ENCODE measurements at places on chromosomes 3 and 15.

GRCh38 chr15:91268510-91268909 lies 168.5 kb downstream of the SV2B start:
- DNase-seq = no peak

DNA sequence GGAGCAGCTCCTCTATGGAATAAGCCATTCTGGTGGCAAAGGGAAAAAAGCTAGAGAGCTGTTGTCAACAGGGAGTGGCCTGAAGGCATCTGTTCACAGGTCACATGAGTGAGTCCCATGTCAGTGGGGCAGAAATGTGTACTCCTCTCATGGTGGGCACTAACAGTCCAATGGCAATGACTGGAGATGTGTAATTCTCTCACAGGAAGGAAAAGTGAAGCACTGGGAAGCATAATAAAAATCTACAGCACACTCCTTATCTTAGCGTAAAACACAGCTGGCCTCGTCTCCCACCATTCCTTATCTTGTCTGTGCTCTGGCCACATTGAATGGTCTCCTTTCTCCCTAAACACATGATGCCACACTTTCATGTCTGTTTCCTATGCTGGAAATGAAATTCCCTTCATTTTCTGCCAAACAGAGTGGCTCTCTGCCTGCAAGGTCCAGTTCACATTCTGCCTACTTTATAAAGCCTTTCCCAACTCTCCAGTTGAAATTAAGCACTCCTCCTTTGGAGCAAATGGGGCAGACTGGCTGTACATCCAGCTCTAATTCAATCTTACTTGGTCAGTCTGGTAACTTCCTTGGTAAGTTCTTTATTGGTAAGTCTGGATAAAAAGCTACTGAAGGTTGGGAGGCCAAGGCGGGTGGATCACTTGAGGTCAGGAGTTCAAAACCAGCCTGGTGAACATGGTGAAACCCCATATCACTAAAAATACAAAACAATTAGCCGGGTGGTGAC lies 139.8 kb downstream of the RPL22L1 start:
- DNase-seq = peak; percentile 70

DNA sequence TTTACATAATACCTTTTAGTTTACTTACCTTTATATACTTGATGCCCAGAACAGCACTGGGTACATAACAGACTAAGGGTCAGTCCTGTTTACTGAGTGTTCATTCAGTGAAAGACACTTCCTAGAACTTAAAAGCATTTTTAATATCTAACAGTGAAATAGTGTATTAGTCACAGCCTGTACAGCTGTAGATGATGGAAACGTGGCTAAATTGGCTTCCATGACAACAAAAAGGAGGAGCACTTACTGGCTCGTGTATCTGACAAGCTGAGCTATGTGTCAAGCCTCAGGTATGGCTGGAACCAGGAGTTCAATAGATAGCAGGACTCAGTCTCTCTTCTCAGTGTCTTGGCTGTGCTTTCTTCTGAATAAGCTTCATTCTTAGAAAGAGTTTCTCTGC lies 40.2 kb downstream of the CMTM8 start:
- DNase-seq = no peak

- DNase-seq = no peak
Observed at GRCh38 chr3:72488738-72489035, 359.6 kb downstream of the SHQ1 start.

DNA sequence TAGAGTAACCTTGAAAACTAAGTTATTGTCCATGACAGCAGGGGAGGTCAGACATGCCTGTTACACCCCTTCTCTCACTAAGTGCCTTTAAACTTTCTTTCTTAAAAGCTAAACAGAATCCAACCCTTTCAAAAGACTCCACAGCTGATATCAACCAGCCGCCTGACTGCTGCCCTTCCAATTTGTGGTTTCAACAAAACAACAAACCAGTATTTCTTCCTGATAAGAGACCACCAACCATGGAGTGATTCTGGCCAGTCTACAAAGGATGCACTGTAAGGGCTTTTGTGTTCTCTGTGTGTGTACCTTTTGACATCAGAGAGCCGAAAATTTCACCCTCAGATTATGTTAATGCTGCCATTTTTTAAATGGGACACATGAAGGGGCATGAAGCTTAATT lies 1204.2 kb downstream of the ROBO2 start:
- no peak for DNase-seq

- no peak for DNase-seq
Observed at GRCh38 chr3:127733781-127734180, 61.0 kb downstream of the ABTB1 start.

DNA sequence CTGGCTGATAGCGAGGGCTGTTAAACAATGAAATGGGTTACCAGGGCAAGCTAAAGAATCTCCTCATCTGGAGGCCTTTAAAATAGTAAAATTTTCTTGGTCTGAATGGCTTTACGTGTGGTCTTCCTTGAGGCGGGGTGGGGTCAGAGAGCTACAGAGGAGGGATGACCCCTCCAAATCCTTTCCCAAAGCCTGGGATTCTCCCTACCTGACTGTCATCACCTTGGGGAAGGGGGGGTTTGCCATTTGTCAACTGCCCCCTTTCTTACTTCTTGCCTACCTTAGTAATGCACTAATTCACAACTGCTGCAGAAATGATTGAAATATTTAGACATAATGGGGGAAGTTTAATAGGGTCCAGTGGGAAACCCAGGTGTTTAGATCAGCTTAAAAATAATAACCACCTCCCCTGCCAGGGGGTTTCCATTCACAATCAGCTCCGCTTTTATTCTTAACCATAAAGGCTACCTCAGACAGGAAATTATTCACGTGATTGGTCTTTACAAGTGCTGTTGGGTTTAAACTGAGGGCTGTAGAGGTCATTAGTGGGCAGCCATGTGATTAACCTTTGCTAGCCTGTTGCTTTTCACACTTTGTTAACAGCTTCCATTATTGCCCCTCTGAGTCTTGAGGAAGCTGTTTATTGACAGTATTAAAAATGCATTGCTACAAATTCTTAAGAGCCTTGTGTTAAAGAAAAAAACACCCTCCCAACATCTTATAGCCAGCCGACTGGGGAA lies 276.5 kb upstream of the ATP11B start:
- DNase-seq = no peak

GRCh38 chr15:100689131-100689899 lies 86.9 kb downstream of the ASB7 start:
- DNase-seq = no peak

DNA sequence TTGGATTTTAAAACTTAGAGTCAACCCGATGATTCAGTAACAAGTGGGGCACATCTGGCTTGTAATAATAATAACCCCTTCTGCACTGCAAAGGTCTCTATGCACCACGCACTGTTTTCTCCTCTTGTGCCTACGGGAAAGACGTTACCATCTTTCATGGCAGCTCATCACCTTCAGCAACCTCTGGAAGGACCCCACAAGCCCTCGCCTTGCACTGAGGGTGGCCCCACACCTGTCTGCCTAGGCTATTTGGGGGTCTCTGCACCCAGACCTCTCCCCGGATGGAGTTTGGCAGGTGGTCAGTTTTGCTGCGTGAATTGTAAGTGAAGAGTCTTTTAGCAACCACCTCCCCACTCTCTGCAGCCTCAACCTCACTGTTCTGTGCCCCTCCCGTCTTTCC lies 138.6 kb upstream of the MEF2A start:
- no peak for DNase-seq

GRCh38 chr3:72047221-72047871 lies 262.4 kb upstream of the PROK2 start:
- no peak for DNase-seq

DNA sequence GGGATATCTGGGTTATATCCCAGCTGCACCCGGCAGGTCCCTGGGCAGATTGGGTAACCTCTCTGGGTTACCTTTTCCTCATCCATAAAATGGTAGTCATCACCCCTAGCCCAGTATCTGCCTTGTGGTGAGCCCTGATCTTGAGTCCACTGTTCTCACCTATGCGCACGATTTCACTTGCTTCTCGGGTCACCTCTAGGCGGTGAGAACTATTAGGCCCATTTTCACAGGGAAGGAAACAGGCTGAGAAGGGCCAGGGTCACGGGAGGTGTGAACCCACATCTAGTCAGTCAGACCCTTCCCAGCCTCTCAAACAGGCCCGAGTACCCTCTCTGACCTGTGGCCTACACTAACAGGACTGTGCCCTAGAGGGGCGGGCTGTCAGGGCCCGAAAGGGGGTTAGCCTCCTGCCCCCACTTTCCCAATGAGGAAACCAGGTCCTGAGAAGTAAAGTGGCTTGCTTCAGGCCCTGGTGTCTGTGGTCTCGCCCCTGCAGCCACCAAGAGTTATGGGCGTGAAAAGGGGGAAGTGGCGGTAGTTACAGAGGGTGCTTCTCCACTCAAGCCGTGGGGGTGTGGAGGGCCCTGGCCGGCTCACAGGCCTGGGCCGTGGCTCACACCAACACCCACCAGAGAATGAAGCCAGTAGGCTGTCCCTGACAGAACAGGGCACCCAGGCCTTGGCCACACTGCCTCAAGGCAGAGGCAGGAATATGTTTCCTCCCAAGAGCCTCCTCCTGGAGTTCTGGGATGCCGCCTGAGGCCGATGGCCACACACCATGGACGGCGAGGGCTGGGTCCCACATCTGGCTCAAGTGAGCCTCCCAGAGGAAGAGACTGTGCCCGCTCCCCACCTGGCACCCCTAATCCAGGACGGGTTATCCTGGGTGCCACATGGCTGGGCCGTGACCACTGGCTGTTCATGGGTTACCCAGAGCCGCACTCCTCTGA lies 19.5 kb downstream of the PSTPIP1 start:
- DNase-seq = no peak

DNA sequence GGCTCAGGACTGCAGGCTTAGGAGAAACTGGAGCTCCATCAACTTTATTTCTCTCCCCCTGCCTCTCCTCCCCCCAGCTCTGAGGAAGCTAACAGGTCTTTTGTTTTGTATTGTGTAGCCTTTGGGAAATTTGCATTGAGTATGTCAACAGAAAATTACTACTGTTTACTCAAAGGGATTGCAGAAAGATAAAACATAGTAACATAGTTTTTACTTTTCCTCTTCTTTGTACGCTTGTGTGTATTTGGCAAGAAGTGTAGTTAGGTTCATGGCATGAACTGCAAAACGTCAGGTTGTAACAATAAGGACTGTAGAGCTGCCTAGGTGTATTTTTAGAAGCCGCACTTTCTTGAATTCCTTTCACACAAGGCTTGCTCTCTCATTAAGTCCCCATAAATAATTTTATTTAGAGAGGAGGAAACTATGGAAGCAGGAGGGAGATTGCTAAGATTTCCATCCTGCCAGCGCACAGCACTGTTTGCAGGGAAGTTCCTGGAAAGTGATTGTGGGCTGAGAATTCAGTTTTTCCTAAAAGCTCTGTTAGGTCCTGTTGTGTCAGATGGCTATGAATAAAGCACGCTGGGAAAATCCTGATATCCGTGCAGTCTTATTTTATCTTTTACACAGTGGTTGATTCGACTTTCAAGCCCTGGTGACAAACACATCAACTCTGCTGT lies 21.1 kb upstream of the SATB1 start:
- no peak for DNase-seq

- DNase-seq = no peak
Observed at GRCh38 chr3:53493595-53493962, 832 bp upstream of the CACNA1D start.

GRCh38 chr3:133779626-133780203 lies 25.9 kb upstream of the SRPRB start:
- DNase-seq = no peak

- peak; percentile 69 for DNase-seq
Observed at GRCh38 chr15:99986297-99987118, 253.3 kb upstream of the LYSMD4 start.

GRCh38 chr3:143261848-143262247 lies 142.3 kb downstream of the CHST2 start:
- DNase-seq = no peak

DNA sequence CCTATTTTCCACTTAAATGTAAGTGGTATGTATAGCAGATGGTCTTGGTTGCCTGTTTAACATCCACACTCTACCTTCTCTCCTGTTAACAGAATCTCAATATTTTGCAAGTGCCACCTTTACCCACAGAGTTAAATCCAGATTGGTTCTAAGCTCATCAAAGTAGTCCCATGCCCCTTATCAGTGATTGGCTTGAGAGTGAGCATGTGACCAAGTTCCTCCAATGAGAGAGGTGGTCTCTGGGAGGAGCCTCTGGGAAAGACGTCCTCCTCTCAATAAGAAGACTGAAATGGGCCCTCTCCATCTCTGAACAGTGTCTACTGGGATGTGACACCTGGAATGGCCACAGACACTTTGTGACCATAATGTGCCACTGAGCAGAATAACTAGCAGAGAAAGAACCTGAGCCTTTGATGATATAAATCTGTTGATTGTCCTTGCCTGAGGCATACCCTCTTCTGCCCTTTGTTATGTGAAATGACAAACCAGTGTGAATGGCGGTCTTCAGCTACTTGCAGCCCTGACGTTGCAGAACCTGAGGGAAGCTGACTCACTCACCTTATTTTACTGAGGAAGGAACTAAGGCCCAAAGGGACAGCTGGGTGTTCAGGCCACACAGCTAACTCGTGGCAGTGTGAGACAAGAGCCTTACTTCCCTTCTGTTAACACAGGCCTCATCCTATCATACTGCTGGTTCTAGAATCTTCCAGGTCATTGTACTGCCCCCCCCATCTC lies 42.4 kb upstream of the LARS2 start:
- DNase-seq = no peak

GRCh38 chr15:101461097-101461496 lies 28.4 kb downstream of the PCSK6 start:
- DNase-seq = no peak

DNA sequence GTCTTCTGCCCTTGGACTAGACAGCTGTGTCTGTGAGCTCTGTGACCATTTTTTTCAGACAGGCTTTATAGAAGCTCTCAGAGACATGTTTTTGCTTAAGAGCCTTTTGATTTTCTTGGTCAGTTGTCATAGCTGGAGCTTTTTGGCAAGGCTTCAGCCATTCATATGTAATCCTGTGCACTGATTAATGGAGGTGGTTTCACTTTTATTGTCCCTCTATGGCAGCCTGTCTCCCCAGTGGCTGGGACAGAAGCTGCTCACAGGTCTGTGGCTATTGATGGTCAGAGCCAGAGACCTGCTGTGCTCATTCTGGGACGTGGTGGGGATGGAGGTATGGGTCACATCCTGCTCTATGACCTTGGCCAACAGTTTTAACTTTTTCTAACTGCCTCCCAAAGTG lies 226.6 kb upstream of the LRRFIP2 start:
- DNase-seq = no peak

Measured in umbilical cord (tissue), 2 donors.